ENCODE measurements at places on chromosomes 5 and 9.

DNA sequence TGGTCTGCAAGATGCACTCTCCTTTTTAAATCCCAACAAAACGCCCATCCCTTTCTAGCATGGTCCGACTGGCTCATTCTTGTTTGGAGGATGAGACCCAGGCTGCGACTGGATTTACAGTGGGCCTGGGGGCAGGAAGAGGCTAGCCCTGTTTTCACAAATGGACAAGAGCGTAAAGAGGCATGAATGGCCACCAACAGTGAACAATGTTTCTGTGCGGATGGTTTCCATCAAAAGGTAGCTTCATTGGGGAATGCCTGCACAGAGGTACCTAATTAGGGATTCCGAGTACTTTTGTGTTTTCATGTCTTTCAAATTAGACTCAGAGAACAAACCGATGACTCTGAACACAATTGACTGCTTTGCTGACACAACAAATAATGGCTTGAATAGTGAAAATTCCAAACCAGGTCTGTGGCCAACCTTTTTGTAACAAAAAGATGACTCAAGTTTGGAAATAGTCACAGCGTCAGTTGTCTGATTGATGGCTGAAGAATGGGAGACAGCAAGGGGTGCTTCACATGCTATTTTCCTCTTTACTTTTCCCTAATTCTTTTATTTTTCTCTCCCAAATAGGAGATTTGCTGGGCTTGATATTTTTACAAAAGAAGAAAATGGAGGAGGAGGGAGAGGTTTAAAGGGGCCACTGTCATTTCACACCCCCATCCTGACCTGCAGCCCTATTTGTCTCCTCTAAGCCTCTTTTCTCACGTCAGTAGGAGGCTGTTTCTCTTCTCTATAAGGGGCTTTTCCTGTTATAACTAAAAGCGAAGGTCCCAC, 208.1 kb upstream of the S1PR3 start:
- DNase-seq = no peak

DNA sequence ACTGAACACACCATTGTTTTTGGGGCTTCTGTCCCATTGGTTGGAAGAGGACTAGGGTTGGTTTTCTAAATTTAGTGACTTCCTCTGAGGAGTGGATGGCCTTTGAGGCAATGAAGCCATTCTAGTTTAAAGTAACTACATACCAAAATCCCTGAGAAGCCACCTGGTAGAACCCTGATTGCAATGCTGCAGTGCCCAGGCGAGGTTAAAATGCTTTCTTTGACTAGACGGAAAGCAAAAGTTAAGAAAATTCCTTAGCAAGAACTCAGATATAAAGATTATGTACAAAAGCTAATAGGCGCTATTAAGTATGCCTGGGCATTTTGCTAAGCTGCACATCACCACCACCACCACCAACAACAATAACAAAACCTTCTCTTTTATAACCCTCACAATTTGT, 20.6 kb downstream of the GLRX start:
- DNase-seq = no peak

DNA sequence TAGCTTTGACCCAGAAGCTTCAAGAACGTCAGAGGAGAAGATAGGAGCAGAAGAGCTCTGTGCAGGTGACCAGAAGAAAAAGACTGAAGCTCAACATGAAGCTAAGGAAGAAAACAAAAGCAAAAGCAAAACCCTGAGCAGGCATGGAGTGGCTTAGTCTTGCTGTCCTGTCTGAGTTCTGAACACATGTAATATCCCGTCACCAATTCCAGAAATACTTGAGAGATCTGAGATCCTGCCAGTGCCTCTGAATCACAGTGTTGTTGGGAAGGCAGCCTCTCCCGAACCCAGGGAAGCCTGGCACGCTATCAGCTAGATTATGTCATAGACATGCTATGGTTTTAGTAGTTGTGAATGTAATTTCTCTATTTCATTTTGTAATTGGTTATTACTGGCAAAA, 235.7 kb downstream of the ICE1 start:
- no peak for DNase-seq

GRCh38 chr5:171840711-171841522, 55.3 kb downstream of the SMIM23 start:
- no peak for DNase-seq

DNA sequence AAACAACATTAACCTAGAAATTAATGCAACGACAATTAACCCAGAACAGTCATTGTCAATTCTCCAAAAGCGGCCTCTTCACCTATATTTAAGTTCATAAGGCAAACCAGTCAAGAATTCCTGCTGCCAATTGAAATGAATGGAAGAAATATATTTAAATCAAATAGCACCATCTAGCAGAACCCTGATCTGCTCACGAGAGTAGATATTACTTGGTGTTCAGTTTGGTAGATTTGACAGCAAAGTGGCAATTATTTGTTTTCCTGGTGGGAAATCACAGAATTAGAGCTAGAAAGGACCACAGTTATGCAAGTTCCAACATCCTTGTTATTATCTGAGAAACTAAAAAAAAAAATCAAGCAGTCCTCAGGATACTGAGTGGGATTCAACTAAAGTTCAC, 2.3 kb downstream of the SSBP2 start:
- DNase-seq = no peak

- DNase-seq = no peak
Measured at GRCh38 chr5:75265731-75266130, 29.1 kb upstream of the ANKRD31 start.

DNA sequence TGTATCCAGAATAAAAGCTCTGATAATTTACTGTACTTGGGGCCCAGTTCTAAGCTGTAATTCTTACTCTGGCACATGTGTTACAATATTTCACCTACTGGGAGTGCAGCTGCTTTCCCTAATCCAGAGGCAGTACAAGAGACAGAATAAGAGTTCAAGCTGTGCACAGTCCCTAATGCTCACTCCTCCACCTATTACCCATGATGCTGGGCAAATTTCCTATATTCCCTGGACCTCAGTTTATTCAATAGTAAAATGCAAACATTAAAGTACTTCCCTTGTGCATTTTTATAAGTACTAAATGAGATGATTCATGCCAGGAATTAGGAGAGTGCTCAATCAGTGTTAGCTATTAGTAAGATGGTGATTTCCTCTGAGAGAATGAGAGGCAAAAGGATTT, 28.0 kb upstream of the TAF11L2 start:
- DNase-seq = no peak

- DNase-seq = no peak
Measured at GRCh38 chr9:119902611-119903010, 533.4 kb upstream of the BRINP1 start.

DNA sequence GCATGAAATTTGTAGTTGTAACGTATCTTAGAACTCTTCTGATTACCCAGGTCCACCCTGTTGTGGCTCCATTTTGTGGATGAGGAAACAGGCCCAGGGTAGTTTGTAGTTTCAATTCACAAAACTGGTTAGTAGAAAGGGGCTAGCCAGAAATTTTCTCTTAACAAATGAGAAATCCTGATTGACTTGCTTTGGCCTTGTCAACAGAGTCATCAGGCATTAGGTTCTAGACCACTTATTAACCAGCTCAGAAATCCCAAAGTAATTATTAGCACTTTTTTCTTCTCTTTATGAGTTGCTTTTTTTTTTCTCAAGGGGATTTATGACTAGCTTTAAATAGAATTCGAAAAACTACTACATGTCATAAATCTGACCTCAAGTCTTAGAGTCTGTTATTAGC, 160.2 kb downstream of the SH3GL2 start:
- no peak for DNase-seq

GRCh38 chr5:178210073-178210535, 5.8 kb downstream of the HNRNPAB start:
- no peak for DNase-seq

All from activated CD8-positive, alpha-beta T cell treated with anti-CD3 and anti-CD28 coated beads, Interleukin-2, amount 10 ng/mL, durations not matched to agents 7 days and 5 days (primary cell).